Putamen (tissue), 1 donor: ENCODE measurements at places on chromosomes 6 and 20.

- peak; percentile 14 for DNase-seq
Measured at GRCh38 chr20:56748476-56749377, 119.6 kb downstream of the TFAP2C start.

GRCh38 chr20:5448449-5449118, 131.8 kb upstream of the PROKR2 start:
- DNase-seq = peak; percentile 13

DNA sequence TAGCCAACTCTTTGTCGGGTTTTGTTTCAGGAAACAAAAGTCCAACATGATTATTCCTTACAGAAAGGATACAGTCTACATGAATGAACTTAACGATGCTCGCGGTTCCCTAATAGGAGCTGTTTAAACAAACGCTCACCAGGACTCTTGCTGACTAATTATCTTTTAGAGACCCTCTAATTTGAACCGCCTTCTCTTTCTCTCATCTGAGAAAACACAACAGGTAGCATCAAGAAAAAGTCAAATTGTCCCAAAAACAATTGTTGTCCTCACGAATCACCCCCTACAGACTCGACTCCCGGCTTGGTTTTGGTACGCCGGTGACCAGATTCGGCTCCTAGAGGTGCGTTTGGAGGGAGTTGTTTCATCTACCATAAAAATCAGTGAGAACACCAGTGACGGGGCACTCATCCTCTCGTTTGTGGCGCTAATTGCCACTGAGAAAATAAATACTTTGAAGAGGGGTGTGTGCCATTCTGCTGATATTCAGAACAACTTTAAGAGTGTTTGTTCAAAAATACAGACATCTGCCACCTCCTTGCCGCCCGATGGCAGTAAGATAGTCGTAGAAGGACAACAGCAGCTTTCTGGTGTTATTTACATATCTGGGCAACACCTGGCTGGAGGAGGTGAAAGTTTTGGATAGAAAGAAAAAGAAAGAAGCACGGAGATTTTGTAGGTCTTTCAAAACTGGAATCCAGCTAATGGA, 1.1 kb upstream of the SIM1 start:
- no peak for DNase-seq

DNA sequence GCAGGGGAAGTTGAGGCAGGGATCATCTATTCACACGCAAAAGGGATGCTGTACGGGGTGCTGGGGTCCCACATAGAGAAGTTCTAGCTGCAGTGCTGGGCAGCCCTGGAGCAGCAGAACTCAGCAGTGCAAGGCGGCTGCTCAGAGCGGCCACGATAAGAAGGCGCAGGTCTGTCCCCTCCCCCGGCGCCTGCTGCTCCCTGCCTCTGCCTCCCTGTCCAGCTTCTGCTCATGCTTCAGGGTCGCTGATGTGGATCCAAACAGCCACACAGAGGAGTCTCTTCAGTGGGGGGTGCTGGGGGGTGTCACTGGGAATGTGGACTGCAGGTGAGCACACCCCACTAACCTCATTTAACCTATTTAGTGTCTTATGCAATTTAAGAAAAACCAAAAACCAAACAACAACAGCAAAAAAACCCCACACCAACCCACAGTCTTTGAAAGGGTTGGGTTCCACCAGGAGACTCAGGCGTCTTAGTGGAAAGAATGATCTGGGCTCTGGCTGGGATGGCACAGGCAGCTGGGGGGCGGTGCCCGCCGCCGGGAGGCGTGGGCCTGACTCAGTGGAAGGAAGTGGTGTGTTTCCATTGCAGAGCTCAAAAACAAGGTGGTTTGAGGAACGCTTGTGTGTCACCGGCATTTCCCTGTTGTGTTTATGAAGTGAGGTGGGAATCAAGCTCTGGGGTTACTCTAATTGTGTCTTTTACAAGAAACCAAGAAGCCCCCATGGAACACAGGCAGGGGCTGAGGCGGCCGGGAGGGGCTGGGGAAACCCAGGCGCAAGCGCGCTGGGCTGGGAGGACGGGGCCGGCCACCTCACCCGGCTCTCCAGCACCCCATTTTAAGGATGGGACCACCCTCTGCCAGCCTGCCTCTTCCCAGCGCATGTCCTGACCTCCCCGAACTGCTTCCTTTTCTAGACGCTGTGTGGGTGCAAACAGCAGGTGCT, 55.1 kb downstream of the IRF4 start:
- DNase-seq = no peak

DNA sequence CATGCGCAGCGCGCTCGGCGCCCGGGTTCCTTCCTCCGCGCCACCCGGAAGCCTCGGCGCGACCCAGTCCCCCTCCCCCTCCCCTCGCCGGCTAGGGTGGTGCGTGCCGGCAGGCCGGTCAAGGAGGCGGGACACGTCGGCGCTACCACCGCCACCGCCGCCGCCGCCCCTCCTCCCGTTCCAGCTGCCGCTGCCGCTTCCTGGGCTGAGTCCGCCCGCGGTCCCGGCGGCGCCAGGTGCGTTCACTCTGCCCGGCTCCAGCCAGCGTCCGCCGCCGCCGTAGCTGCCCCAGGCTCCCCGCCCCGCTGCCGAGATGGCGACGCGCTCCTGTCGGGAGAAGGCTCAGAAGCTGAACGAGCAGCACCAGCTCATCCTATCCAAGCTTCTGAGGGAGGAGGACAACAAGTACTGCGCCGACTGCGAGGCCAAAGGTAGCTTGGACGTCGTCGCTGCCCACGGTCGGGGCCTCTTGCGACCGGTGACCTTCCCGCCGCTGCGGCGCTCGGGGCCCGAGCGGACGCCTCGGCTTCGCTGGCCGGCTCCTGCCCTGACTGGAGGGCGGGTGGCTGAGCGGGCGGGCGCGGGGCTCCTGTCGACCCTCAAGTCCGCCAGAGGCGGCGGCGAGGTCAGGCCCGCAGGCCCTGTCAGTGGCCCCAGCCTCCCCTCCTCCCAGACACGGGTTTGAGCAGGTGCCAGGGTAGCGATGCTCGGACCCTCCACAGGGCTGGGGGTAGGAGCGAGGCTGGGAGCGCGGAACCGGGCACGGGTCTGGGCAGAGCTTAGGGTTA, at the start of gene SMAP1:
Gene SMAP1 (plus strand): TSS at position 173 of the 788 bp plus-strand sequence. CDS start 141 bp downstream, at position 314.
- DNase-seq = peak; percentile 91
